Smooth muscle cell of the umbilical artery (primary cell): ENCODE measurements at places on chromosomes 7 and 10. TPM values are rescaled to one million over a fixed set of nuclear protein-coding genes. Genes with fewer than 3 reads are reported as not detected.

The HUS1 gene
- total RNA-seq = 19.9 and 24.1 TPM in 2 replicates

The GPR26 gene
- total RNA-seq = not detected in 2 replicates

The ANKRD1 gene
- 6.2 and 56.1 TPM in 2 replicates for total RNA-seq

The SFMBT2 gene
- under 0.01 and 0.14 TPM in 2 replicates for total RNA-seq

The PARD3 gene
- 38.9 and 68.8 TPM in 2 replicates for total RNA-seq

The LRRC17 gene
- total RNA-seq = 28.2 and 69.2 TPM in 2 replicates

The CPN1 gene
- not detected in 2 replicates for total RNA-seq

The ENKUR gene
- total RNA-seq = 0.18 TPM in 1 of 2 replicates, not detected in the other

The C1QL3 gene
- under 0.01 and 0.18 TPM in 2 replicates for total RNA-seq

The TMEM72 gene
- not detected in 2 replicates for total RNA-seq

The PDE1C gene
- 0.74 TPM in 1 of 2 replicates, not detected in the other for total RNA-seq

The PDE6C gene
- not detected in 2 replicates for total RNA-seq

The METTL27 gene
- 5.0 and 9.6 TPM in 2 replicates for total RNA-seq

The MYPN gene
- under 0.01 and 1.5 TPM in 2 replicates for total RNA-seq

The STX1A gene
- 13.1 and 49.6 TPM in 2 replicates for total RNA-seq

The CFAP43 gene
- total RNA-seq = under 0.01 and 0.18 TPM in 2 replicates
